Activated CD4-positive, alpha-beta memory T cell treated with anti-CD3 and anti-CD28 coated beads, Interleukin-2, amount 10 ng/mL, durations not matched to agents 7 days and 5 days (primary cell): ENCODE measurements at places on chromosomes 7 and 10. TPM values are rescaled to one million over a fixed set of nuclear protein-coding genes. Genes with fewer than 3 reads are reported as not detected.
A peak's percentile ranks its signal among the peaks of the same experiment; 100 is the strongest.

DNA sequence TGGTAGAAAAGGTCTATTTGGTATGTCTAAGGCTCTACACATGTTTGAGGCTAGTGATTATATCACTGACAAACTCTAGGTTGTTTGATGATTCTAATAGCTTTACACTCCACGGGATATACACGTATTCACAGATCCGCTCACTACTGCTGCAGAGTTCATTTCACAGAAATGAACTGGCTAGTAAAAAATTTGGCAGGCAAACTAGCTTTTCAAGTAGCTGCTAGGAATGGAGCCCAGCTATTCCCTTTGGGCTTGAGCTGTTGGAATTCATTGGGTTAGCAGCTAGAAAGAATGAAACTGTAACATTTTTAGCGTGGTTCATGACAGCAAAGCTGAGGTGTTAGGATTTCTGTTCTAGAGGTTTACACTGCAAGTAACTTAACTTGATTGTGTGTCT, 37.6 kb downstream of the R3HCC1L start:
- H3K36me3 ChIP-seq = peaks cover 39% of the 10 kb centered on the region
- no peak overlapping the region for H3K27ac ChIP-seq
- H3K4me3 ChIP-seq = no peak overlapping the region
- no peak for DNase-seq

GRCh38 chr10:63258920-63259678, 126.0 kb downstream of the NRBF2 start:
- H3K27ac ChIP-seq = no peak overlapping the region
- H3K4me1 ChIP-seq = peaks cover 63% of the 10 kb centered on the region
- no peaks in the 10 kb centered on the region for H3K27me3 ChIP-seq
- no peak overlapping the region for H3K4me3 ChIP-seq

- DNase-seq = no peak
- H3K36me3 ChIP-seq = no peaks in the 10 kb centered on the region
- H3K27me3 ChIP-seq = no peaks in the 10 kb centered on the region
Measured at GRCh38 chr7:71783779-71784178, 628.4 kb downstream of the CALN1 start.

GRCh38 chr7:39952374-39952773, 2.3 kb downstream of the CDK13 start:
- H3K4me3 ChIP-seq = peak overlapping the region; percentile 89
- H3K4me1 ChIP-seq = peaks cover 57% of the 10 kb centered on the region
- DNase-seq = no peak
- no peaks in the 10 kb centered on the region for H3K27me3 ChIP-seq
- H3K27ac ChIP-seq = peak overlapping the region; percentile 82

DNA sequence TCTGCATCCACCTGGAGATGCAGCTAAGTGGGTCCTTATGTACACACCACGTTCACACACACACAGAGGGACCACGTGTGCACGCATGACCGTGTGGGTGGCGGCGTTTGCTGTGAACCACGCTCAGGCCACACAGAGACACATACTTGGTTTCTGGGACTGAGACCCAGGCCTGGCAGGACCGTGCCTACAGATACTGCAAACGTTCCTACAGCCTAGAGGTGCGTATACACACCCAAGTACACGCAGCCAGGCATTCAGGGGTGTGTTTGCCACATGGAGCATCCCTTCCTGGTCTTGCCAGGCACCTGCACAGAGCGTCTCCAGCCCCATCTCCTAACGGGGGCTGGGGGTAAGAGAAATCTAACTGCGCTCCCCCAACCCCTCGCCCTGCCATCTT, 49.0 kb upstream of the GTF2IRD1 start:
- no peak overlapping the region for H3K4me3 ChIP-seq
- H3K36me3 ChIP-seq = no peaks in the 10 kb centered on the region
- no peaks in the 10 kb centered on the region for H3K27me3 ChIP-seq
- H3K4me1 ChIP-seq = no peaks in the 10 kb centered on the region
- no peak overlapping the region for H3K27ac ChIP-seq
- no peak for DNase-seq

The MRLN gene
- not detected for total RNA-seq

The LRRD1 gene
- not detected for total RNA-seq
